NCI-H1048 (cell line): ENCODE measurements at places on chromosomes 11 and 22.

GRCh38 chr11:120635136-120635810 is 123.7 kb downstream of the GRIK4 start:
- no peak for DNase-seq

- DNase-seq = no peak
Measured at GRCh38 chr11:27847496-27847895, 147.2 kb upstream of the BDNF start.

DNA sequence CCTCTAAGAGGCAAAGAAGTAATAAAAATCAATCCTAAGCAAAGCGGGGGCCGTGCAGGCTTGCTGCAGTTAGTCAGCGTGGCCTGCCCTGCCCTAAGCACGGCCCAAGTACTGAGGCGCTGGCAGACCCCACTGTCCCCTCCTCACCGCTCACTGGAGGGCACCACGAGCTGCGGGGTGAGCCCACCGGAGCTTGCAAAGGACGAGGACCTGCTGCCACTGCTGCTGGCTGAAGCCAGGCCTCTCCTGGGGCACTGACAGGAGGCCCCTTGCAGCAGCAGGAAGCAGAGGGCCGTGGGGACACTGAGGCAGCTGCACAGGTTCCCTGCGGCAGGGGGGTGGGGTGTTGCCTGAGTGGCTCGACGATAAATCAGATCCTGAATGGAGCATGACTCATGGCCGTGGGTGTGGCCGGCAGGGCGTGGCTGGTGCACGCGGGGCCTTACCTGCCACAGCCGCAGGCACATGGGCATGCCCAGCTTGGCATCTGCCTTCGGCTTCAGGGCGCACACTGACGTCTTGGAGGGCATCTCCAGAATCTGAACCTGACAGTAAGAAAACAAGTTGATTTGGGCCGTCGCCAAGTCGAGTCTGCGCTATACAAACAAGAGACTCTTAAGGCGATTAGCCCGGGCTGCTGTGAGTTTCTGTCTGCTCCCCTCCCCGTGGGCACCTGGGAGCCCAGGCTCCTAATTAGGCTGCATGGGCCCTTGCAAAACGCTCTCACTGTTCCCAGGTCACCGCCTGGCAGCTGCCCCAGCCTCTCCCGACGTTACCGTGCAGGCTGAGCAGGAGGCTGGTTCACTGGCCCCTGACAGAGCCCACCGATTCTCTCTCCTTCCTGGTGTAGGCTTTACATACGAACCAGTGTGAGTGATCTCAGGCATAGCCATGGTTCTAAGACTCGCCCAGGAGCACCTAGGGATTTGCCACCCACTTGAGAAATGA is 45.9 kb downstream of the TBX1 start:
- DNase-seq = no peak

- DNase-seq = no peak
Measured at GRCh38 chr11:103633819-103634590, 402.4 kb upstream of the DDI1 start.

DNA sequence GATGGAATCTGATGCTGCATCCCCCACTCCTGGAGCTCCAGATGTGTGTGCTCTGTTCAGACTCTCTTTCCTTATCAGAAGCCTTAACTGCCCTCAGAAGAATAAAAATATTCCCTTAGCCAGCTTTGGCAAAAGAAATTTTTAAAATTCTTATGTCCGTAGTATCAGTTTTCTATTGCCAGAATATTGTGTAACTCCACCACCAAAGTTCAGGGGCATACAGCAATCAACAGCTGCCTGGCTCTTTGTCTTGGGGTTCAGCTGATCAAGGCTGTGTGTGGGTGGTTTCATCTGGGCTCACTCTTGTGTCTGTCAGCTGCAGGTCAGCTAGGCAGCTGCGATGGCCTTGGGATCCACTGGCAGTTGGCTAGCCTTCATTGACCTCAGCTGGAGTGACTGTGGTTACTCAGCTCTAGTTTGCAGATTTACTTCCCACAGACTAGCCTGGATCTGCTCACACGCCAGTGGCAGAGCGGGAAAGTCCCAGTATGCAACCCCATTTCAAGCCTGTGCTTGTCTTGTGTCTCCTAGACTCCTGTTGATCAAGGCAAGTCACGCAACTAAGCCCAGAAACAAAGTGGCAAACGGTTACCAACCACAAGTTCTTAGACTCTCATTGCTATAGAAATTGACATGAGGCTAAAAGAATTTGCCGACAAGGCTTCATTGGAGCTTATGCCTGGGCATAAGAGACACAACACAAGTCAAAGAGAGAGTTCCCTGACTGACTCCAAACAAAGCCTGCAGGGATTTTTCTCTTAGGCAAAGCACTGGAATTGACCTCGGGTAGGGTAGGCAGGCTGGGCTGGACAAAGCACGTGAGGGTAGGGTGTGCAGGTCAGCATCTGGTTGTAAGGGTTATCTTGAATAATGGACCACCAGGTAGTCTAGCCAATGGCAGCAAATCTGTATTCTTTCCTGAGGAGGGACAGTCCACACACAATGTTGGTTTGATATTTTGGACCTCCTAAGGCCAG is 7.5 kb downstream of the TMEM138 start:
- no peak for DNase-seq

- DNase-seq = no peak
Measured at GRCh38 chr11:78149646-78150045, 10.2 kb upstream of the ALG8 start.

DNA sequence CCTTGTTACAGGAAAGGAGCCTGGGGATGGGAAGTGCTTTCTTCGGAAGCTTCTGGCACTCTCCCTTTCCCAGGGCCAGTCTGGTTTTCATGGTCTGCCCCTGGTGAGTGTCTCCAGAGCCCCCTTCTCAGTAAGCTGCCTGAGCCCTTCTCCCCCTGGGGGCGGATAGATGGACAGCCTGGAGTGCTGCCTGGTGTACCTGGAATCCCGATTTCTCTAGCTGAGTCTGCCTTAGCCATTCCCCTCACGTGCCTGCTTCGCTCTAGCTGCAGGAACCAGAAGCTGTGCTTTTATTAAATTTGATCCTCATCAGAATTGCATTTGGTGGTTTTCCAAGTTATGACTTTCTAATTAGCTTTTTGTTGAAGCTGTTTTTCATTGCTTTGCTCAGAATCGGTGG is 152.9 kb upstream of the NAV2 start:
- no peak for DNase-seq

- no peak for DNase-seq
Measured at GRCh38 chr22:39362271-39362670, 12.5 kb downstream of the SYNGR1 start.

GRCh38 chr11:125224391-125225021 is 60.0 kb downstream of the PKNOX2 start:
- no peak for DNase-seq

DNA sequence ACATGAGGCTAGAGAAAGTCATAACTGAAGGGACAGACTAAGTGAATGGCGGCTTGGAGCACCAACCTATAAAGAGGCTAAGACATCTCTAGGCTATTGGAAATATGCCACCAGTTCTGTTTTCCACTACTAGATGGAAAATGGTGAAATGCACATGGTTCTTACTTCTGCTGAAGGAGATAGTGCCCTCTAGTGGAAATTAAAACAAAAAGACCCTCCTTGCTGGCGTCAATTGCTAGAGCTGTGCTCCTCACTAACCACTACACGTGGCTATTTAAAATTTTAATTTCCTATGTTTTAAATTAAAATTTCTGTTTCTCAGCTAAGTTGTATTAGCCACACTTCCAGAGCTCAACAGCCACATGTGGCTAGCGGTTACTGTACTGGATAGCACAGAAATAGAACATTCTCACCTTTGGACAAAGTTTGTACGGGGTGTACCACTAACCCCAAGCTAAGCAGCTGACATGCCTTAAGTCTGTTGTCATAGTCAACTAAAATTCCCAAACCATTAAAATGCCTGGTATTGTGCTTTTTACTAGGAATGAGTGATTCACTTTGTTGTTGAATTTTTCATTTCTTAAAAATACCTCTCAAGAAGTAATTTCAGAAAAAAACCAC is 34.1 kb upstream of the CALCA start:
- DNase-seq = no peak

GRCh38 chr22:31148488-31148887 is 8.2 kb upstream of the PLA2G3 start:
- DNase-seq = no peak

DNA sequence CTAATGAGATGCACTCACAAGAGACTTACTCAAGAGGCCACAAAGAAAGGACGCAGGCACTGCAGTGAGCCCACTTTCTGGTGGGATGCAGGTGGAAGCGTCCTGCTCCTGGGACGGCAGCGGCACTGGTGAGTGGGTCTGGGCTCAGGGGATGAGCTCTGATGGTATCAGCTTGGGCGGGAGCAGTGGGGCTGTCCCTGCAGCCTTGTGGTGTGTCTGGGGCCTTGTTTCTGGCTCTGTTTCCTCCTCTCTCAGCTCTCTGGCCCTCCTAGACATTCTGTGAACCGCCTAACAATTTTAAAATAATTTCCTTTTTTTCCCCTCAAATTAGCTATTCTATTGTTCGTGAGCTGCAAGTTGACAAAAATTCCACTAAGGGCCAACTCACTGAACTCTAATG is 8.8 kb upstream of the ST14 start:
- DNase-seq = no peak

- no peak for DNase-seq
Measured at GRCh38 chr11:105609341-105609781, 512 bp upstream of the GRIA4 start.

- no peak for DNase-seq
Measured at GRCh38 chr11:109421981-109422869, at the start of gene C11orf87. Gene C11orf87 (plus strand): TSS chr11:109422190. CDS start chr11:109423634, 1,444 bp downstream.

GRCh38 chr11:74842967-74843366 is 94.3 kb downstream of the RNF169 start:
- no peak for DNase-seq

DNA sequence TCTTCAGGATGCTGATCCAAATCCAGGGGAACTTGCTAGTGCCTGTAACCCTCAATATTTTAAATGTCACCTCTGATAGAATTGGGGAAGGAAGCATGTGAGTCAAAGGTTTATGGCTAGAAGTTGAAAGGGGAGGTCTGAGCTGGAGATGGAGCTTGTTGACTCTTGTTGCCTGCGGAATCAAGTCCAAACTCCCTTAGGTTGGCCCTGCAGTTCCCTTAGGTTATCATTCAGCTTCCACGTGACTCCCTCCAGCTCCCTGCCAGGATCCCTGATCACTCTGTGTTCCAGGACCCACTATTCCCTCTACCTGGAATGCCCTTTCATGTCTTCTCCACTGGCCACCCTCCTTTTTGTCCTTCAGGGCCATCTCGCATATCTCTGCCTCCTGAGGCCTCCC is 26.2 kb upstream of the LIPT2 start:
- no peak for DNase-seq

GRCh38 chr22:47672526-47672925 is 910.1 kb downstream of the TBC1D22A start:
- no peak for DNase-seq

DNA sequence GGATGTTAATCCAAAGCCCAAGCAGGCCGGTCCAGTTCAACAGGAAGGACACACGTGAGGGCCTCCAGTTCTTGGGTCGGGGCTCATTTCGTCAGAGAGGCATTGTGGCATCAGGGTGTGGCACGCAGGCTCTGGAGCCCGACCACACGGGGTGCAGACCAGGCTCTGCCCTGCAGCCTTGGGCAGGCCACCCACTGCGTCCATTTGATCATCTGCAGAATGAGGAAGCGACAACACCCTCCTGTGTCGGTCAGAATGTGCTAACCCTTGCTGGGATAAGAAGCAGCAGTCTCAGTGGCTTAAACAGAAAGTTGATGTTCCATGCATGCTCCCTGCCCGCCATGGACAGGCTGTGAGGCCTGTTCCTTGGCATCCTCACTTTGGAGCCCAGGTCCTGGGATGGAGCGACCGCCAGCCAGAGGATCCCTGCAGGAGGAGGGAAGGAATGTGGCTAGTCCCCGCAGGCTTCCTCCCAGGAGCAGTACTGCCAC is 10.8 kb downstream of the RIBC2 start:
- DNase-seq = no peak

GRCh38 chr11:48013269-48013901 is 33.0 kb downstream of the PTPRJ start:
- DNase-seq = no peak

GRCh38 chr22:50715250-50715649 is 22.8 kb upstream of the ACR start:
- no peak for DNase-seq

- no peak for DNase-seq
Measured at GRCh38 chr22:21940521-21940920, 12.1 kb downstream of the PPM1F start.

GRCh38 chr11:103903621-103904323 is 132.7 kb upstream of the DDI1 start:
- no peak for DNase-seq

DNA sequence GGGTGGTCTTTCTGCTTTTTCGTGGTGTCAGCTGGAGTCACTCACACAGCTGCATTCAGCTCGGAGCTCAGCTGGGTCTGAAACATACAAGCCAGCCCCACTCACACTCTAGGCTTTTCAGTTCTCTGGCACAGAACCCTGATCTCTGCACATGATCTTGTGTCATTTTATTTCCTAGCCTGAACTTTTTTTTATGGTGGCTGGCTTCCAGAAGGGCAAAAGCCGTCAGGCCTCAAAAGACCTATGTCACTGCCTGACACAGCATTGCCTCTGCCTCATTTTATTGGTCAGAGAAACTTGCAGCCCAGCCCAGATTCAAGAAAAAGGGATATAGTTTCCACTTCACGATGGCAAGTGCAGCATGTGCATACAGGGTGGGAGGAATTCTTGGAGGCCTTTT is 117.8 kb downstream of the NTM start:
- no peak for DNase-seq

DNA sequence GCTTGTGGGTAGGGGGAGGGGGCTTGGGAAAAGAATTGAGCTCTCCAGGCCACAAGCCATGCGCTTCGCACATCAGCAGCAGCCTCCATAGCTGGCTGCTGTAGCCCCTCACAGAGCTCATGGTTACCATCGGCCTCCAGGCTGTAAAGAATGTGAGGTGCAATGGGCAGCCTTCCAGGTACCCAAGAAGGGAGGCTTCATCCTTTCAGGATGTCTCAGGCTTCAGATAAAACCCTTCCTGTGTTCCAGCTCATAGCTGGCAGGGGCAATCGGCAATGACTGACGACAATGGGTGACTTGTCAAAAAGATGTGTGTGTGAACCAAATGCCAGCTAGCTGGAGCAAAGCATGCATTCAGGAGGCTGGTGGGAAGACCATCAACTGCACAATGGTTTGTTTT is 102.0 kb downstream of the TIMP3 start:
- DNase-seq = no peak

- no peak for DNase-seq
Measured at GRCh38 chr11:35185696-35186095, 46.7 kb downstream of the CD44 start.

GRCh38 chr22:26887456-26887855 is 230.1 kb downstream of the MIAT start:
- DNase-seq = no peak

- DNase-seq = no peak
Measured at GRCh38 chr22:41862530-41863266, 29.8 kb downstream of the SREBF2 start.

DNA sequence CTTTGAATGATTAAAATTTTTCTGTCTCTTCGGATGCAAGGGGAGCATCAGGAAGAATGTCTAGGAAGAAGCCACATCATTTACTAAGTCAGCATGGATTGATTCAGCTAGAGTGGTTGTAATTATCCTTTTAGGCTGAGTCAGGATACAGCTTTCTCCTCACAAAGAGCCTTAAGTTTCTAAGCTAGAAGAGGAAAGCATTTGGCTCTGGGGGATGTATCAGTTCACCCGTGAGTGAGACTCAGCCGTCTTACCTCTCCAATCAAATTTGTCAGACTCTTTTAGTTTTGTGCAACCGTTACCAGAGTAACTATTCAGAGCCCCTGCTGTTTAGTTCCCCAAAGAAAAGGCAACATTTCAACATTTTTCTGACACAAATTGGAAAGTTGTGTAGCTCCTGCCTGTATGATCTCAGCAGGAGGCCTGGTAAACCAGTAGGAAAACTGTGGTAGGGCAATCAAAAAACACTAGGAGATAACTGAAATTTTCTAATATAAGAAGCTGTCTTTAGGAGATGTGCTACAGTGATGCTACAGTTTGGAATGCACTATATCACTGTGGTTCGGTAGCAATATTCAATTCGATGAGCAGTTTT is 432.4 kb upstream of the LUZP2 start:
- DNase-seq = no peak
